ENCODE measurements at places on chromosomes 2 and 18.

GRCh38 chr18:46073474-46074331 lies 1.6 kb upstream of the PSTPIP2 start:
- DNase-seq: peak; percentile 87

GRCh38 chr18:57780318-57780705 lies 22.8 kb downstream of the ATP8B1 start:
- peak; percentile 43 for DNase-seq

- no peak for DNase-seq
Measured at GRCh38 chr2:19653509-19653908, 248.3 kb downstream of the TTC32 start.

GRCh38 chr18:42340423-42341009 lies 385.5 kb downstream of the PIK3C3 start:
- no peak for DNase-seq

DNA sequence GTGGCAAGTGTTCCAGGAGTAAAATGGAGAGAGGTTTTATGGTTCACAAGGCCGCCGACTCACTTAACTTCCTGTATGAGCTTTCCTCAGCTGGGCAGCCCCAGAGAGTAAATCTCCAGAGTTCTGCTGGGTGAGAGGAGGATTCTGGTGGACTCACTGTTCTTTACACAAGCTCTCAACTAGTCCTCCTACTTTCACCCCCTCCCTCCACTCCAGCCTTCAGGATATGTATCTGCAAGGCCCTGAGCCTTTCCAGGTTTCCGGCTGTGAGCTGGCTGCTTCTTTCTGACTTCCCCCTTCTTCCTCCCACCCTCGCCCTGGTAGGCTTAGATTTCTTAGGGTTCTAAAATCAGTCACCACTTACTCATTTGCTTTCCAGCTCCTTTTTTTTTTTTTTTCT lies 34.0 kb downstream of the EML6 start:
- no peak for DNase-seq

- DNase-seq: no peak
Measured at GRCh38 chr2:3970791-3971651, 267.6 kb downstream of the DCDC2C start.
